ENCODE measurements at places on chromosomes 6 and 20. TPM values are rescaled to one million over a fixed set of nuclear protein-coding genes. Genes with fewer than 3 reads are reported as not detected.

Gene TSBP1
- total RNA-seq, result not detected

Gene RFX6
- total RNA-seq, result not detected

Gene PNISR
- 189 TPM for total RNA-seq

Gene VSX1
- not detected for total RNA-seq

Gene C6orf163
- 2.7 TPM for total RNA-seq

Gene ZSCAN31
- 14.3 TPM for total RNA-seq

Gene JPH2
- total RNA-seq, result 188 TPM

Gene UST
- 15.0 TPM for total RNA-seq

Gene PLA2G7
- 0.82 TPM for total RNA-seq

Gene ZSCAN12
- 11.8 TPM for total RNA-seq

Gene SLC4A11
- 0.62 TPM for total RNA-seq

Gene FNDC11
- total RNA-seq, result 0.10 TPM

Gene MRAP2
- 32.9 TPM for total RNA-seq

Gene PRL
- not detected for total RNA-seq

Gene COL19A1
- total RNA-seq, result 26.4 TPM

Gene SUPT3H
- 7.9 TPM for total RNA-seq

Gene GSTA3
- total RNA-seq, result not detected

Gene CALHM6
- total RNA-seq, result not detected

Gene IPCEF1
- 1.0 TPM for total RNA-seq

Gene UBD
- not detected for total RNA-seq

Gene ENPP4
- 44.0 TPM for total RNA-seq

Gene TRAPPC3L
- total RNA-seq, result 0.31 TPM

Gene MUC22
- 0.21 TPM for total RNA-seq

Gene WFDC10B
- total RNA-seq, result not detected

Gene SMIM28
- total RNA-seq, result not detected

Gene ZC2HC1B
- total RNA-seq, result not detected

Gene SIRPG
- not detected for total RNA-seq

Gene RNASET2
- total RNA-seq, result 20.7 TPM

Gene PKIB
- total RNA-seq, result 7.1 TPM

Gene SEMG1
- total RNA-seq, result not detected

Gene FOXC1
- total RNA-seq, result 9.1 TPM

Gene SIRPB1
- total RNA-seq, result 0.82 TPM

Gene C20orf144
- not detected for total RNA-seq

Gene ATRN
- total RNA-seq, result 43.7 TPM

Gene PLAGL2
- total RNA-seq, result 6.2 TPM

Gene SCAF8
- 60.4 TPM for total RNA-seq

Gene BTN2A1
- 15.8 TPM for total RNA-seq

Gene KCNK15
- 0.41 TPM for total RNA-seq

Gene TEAD3
- total RNA-seq, result 19.4 TPM

Gene POM121L2
- total RNA-seq, result not detected

Gene FAM120B
- total RNA-seq, result 32.8 TPM

Gene ZNF391
- total RNA-seq, result 6.2 TPM

Gene VARS1
- total RNA-seq, result 42.5 TPM

Gene SLC2A10
- total RNA-seq, result 31.2 TPM
